ENCODE measurements at places on chromosomes 3 and 15.
A peak's percentile ranks its signal among the peaks of the same experiment; 100 is the strongest.

DNA sequence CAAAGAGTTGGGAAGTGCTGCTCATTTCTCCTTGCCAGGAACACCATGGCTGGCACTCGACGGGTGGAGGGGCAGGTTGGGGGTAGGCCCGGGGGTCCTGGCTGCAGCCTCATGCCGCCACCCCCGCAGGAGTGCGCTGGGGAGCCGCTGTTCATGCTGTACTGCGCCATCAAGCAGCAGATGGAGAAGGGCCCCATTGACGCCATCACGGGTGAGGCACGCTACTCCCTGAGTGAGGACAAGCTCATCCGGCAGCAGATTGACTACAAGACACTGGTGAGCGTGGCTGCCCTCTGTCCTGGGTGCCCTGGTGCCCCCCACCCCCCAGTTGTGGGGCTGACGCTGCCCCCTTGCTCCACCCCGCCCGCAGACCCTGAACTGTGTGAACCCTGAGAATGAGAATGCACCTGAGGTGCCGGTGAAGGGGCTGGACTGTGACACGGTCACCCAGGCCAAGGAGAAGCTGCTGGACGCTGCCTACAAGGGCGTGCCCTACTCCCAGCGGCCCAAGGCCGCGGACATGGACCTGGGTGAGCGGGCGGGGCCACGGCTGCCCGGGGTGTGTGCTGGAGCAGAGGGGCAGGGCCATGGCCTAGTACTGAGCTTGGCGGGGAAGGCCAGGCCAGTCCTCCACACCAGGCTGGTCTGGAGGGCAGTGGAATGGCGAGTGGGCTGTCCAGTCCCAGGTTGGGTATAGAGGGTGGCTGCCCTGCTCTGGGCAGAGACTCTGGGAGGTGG is 45.1 kb downstream of the PLXNA1 start:
- no peak for DNase-seq

- no peak for DNase-seq
These were observed 40.5 kb downstream of the SLC12A6 start for GRCh38 chr15:34297059-34297458.

DNA sequence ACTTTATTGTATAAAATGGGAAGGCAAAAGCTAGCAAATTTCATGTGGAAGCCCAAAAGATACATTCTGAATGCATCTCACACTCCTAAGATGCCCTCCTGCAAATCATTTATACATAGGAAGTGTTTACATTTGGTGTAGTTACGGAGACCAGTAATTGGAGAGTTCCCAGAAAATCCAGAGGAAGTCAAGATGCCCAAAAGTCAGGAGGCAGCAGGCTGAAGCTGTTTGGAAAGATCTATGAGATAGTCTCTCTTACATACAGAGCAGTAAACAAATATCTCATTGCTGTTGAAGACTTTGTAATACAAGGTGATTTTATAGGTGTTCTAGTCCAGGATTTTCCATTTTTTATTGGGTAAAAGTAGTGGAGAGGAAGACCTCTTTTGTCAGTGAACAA is 8.8 kb downstream of the KLHL24 start:
- no peak for DNase-seq

DNA sequence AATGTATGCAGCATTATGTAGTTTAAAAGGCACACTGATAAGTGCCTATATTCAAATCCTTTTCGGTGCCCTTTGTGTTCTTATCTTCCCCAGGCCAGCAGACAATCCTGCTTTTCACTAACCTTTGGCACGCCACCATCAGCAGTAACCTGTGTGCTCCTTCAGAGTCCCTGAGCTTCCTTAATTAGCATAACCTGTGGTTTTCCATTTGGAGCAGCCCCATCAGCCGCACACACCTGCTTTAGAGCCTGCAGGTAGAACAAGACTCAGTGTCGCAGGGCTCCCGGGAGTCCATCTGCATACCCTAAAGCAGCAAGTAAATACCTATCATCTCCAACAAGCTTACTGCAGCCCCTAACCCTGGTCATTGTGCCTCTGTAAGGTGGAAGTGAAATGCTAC is 755.1 kb downstream of the ROBO2 start:
- DNase-seq: no peak

DNA sequence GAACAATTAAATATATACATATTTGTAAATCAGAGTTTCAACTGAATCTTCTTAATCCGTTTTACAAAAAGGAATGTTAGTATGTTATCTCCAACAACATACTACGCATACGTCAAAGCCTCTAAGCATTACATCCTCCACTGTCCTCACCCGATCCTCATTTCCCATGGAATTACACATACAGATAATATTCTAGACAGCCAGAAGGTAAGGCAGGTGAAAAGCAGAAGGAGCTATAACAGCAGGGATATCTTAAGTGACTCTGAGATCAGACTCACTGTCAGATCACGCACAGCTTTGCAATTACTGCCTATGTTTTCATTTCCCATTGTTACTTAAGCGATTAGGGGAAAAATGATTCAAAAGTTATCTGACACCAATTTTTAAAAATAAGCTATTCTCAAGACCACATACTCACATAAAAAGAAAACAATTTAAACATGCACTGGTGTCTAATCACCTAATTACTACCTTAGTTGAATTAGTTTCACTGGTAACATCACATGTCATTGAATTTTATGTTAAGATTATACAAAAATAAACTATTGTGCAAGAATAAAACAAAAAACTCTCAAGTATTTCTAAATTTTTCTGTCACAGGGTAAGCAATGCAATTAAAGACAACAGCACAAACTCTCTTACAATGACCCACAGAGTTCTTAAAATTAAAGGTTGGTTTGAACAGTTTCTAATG is 92.8 kb downstream of the TBL1XR1 start:
- DNase-seq: no peak

- no peak for DNase-seq
These were observed 38.1 kb upstream of the IGDCC4 start for GRCh38 chr15:65460741-65461347.

GRCh38 chr3:71694358-71694999 is 30.7 kb downstream of the EIF4E3 start:
- DNase-seq: no peak

DNA sequence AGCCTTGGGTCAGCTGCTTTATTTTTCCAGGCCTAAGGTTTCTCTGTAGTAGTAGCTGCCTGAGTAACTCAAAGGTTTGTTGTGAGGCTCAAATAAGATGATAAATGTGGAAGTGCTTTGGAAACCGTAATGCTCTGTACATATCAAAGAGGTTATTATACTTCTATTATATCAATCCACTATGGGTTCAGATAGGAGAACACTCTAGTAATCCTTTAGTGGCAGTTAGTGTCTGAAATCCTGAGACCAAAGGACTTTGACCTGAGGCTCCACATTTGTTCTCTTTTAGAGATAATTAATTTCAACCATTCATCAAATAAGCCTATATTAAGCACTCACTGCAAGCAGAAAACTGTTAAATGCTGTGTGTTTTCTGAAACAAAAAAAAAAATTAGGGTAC is 128.6 kb upstream of the BCL6 start:
- DNase-seq: no peak

- no peak for DNase-seq
These were observed 3.0 kb downstream of the PPM1L start for GRCh38 chr3:160758929-160759577.

DNA sequence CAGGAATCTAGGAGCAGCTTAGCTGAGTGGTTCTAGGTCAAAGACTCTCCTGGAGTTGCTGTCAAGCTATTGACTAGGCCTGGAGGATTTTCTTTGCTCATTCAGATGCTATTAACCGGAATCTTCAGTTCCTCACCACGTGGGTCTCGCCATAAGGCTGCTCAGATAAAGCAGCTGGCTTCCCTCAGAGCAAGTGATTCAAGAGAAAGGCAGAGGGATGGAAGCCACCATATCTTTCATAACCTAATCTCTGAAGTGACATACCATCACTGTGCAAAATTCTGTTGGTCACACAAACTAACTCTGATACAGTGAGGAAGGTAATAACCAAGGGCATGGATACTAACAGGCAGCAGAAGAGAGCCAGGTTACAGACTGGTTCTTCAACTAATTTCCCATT is 72.7 kb upstream of the FLNB start:
- DNase-seq: no peak

- no peak for DNase-seq
These were observed 39.0 kb downstream of the IFT57 start for GRCh38 chr3:108183181-108183580.

GRCh38 chr15:98518823-98519561 is 129.3 kb upstream of the IGF1R start:
- DNase-seq: peak; percentile 23

GRCh38 chr3:63508305-63508704 is 144.2 kb upstream of the SNTN start:
- no peak for DNase-seq

- DNase-seq: no peak
These were observed 145.7 kb downstream of the RBMS3 start for GRCh38 chr3:29426302-29427226.

GRCh38 chr3:74267588-74268184 is 346.8 kb downstream of the CNTN3 start:
- no peak for DNase-seq

- peak; percentile 19 for DNase-seq
These were observed 1.9 kb upstream of the ADPGK start for GRCh38 chr15:72785432-72785831.

DNA sequence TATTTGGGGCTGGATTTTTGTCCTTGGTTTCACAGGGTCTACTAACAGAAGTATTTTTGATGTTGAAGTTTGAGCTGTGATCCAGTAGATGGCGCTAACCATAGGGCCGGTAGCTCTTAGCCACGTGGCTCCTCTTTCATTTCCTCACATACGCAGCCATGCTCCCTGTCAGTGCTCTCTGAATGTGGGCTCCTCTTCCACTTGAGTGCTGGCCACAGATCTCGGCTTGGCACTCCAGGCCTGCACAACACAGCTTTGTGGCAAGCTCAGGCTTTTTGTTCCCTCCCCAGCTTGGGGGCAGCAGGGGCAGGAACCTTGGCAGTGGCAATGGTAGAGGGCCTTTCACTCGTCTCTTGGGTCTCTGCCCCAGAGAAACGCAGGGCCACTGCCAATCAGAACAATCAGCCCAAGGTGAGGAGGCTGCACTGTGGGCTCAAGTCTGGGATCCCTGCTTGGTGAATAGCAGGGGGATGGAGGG is 18.6 kb upstream of the DNAAF4 start:
- peak; percentile 56 for DNase-seq

GRCh38 chr15:81111510-81112470 is 22.3 kb upstream of the CFAP161 start:
- no peak for DNase-seq

- no peak for DNase-seq
These were observed 25.7 kb downstream of the HMCES start for GRCh38 chr3:129304146-129304961.

GRCh38 chr3:146968204-146968651 is 363.1 kb upstream of the PLSCR5 start:
- DNase-seq: no peak

DNA sequence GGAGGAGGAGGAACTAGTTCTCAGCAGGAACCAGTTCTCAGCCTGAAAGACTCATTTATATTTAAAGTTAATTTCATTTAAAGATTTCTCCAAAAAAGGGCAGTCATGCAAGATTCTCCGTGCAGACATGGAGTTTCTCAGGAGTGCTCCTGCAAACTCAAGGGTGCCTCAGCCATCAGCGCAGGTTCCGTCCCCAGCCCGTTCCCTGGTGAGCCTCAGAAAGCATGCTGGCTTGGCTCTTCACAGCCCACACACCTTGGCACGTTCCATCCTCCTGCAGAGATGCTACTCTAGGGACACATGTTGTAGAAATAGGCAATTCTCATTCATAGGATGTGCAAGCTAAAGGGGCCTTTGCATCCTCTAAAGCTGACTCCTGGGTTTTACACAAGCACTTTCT is 123.0 kb downstream of the LIPC start:
- no peak for DNase-seq

DNA sequence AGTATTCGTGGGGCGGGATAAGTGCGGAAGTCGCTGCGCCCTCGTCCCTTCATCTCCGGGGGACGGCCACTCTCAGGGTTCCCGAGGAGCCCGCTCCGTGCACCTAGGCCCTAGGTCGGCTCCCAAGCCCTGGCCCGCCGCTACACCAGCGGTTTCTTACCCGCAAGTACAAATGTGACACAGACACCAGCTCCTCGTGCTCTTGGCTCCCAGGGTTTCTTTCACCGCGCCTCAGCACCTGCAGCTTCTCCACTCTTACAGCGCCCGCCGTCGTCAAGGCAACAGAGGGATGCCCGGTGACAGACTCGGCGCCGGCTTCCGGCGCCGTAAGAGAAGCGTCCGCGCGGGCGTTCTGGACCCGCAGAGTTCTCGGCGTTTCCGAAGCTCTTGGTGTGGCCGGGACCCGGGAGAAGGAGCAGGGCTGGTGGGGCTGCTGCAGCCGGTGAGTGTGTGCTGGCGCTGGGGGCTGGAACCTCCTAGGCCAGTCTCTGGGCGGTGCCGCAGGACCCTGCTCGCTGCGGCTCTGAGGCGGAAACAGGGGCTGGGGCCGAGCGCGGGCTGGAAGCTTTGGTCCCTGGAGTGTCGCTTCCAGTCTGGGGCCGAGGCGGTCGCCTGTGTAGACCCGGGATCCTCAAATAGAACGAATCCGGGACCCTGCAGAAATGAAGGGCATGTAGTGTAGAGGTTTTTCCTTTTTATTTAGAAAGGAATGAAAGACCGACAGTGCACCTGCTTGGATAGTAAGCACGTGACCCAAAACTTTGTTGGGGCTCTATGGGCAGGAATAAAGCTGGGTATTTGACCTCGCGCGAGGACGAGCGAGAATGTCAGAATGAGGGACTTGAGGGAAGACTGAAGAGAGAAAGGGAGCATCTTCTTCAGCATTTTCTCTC is 155.4 kb upstream of the GOLGA6L4 start:
- peak; percentile 17 for DNase-seq

- no peak for DNase-seq
These were observed 129.8 kb downstream of the SATB1 start for GRCh38 chr3:18295171-18295920.

All from CD4-positive, alpha-beta T cell (primary cell).